ENCODE measurements at places on chromosomes 4 and X.

- DNase-seq, result no peak
These were observed 57.7 kb upstream of the PASD1 start for GRCh38 chrX:151505796-151506195.

GRCh38 chr4:153514688-153515426, 48.7 kb downstream of the TMEM131L start:
- no peak for DNase-seq

DNA sequence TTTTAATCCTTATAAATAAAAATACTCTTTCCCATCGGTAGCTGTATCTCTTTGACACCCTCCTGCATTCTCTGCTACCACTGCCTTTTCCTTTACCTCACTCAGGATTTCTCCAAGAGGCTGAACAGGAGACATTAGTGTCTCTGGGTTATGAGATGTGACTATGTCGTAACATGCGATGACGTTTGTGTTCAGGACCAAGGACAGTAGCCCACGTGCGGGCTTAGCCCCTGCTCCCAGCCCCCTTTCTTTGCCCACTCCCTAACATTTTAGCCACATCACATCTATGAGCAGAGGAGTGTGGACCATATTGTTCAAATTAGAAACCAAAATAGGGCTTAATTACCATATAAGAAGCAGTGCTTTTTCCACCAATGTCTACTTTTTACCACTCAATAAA, 369.3 kb downstream of the FBXW7 start:
- no peak for DNase-seq

- no peak for DNase-seq
These were observed 91.7 kb upstream of the RPA4 start for GRCh38 chrX:96792047-96792446.

DNA sequence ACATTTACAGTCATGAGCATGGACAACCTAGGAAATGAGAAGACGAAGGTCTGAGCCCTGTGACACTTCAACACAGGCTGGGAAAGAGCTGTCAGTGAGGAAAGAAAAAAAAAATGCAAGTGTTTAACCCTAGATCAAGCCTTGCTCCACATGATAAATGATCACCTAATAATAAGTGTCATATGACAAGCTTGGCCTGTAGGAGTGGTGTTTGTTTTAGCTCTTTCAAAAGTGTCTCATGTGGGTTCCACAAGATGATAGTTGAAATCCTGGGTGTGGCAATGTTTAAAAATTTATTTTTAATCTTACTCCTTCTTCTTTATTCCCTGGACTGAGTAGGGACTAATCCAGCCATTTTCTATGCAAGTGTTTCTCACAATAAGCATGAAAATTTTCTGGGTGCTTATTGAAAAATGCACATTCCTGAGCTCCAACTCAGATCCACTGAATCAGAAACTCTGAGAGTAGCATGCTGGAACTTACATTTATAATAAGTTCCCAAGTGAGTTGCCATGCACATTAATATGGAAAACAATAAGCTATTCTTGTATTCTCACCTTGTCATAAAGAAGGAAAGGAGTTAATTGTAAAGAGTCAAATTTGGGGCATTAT, 138.3 kb downstream of the AREG start:
- DNase-seq, result no peak

- no peak for DNase-seq
These were observed 57.5 kb upstream of the GC start for GRCh38 chr4:71841336-71841735.

DNA sequence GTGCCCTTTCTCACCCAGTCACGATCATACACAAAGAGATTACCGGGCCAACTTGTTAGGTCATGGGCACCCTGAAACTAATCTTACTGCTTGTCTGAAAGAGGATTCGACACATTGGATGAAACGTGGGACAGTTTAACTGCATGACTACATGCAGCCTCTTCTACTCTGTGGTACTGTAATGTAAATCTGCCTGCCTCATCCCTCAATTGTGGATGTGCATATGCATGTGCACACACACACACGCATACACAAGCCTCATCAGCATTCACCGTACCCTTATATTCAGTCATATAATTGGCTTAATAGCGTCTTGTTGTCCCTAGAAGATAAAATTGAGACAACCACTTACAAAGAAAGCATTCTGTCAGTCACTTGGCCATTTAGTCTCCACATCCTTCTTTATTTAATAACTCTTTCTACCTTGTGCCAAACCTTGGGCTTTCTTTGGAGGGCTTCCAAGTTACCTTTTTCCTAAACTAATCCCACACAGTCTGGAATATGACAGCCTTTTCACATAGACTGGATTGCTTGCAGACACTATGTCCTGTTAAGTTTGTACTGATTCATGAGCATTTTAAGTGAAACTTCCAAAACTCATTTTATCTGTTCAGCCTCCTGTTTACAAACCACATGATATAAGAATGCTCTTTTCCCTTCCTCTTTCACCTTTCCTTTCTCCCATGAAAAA, 132.9 kb downstream of the AFF2 start:
- no peak for DNase-seq

DNA sequence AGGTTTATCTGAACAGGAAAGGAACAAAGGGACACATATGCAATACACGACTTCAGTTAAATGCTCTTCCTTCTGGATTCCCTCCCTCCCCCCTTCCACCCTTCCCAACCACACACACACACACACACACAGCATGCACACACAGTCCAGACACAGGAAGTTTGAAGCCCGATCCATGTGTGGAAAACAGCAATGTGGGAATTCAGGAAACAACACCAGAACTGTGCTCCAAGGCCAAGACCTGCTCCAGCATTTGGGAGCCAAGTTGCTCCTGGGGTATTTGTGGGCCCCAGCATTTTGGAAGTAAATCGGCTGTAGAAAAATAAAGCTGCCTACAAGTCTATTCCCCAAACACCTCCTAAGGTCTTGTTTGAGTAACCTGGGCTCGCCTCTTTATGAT, 5.6 kb upstream of the AMOT start:
- no peak for DNase-seq

DNA sequence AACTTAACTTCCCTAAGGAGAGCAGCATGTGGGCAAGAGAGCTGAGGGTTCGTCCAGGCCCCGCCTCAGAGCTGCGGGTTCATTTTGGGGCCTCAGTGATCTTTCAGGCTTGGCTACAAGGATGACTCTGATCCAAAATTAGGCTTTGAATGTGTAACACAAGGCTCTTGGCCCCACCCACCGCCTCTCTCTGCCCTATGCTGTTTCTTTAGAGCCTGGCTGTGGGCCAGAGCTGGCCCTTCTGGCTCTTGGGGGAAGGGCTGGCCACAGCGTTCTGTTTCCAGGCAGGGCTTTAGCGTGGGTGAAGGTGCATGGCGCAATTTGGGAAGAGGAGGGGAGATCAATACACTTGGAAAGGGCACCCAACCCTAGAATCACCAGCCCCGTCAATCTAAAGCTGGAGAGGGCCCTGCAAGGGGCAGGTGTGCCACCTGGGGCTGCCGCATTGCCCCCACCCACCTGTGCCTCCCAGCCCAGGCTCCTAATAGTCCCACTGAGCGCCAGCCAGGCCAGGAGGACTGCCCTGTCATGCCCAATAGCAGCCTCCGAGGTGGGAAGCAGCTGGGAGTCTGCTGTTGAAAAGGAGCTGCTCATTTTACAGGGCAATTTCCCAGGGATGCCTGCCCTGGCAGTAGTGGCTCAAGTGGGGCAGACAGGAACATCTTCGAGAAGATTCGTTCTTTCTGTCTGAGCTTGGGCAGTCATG, 84.5 kb upstream of the MAML3 start:
- no peak for DNase-seq

- no peak for DNase-seq
These were observed 170.0 kb downstream of the MID1 start for GRCh38 chrX:10450229-10450958.

DNA sequence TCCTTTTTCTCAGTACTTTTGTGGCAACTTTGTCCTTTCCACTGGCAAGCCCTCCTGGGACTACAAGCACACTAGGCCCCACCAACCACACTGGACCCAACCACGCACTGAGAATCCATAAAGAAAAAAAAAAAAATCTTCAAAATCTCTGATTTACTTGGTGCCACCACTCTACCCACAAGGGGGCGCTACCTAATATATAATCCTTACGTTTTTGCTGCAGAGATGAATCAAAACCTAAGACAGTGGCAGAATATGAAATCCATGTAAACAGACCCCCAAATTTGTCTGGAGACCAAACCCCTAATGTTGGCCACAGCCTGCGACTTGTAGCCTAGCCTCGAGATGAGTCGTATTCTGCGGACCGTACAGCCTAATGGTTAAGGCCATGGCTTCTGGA, 63.5 kb upstream of the ARHGAP36 start:
- DNase-seq, result no peak

DNA sequence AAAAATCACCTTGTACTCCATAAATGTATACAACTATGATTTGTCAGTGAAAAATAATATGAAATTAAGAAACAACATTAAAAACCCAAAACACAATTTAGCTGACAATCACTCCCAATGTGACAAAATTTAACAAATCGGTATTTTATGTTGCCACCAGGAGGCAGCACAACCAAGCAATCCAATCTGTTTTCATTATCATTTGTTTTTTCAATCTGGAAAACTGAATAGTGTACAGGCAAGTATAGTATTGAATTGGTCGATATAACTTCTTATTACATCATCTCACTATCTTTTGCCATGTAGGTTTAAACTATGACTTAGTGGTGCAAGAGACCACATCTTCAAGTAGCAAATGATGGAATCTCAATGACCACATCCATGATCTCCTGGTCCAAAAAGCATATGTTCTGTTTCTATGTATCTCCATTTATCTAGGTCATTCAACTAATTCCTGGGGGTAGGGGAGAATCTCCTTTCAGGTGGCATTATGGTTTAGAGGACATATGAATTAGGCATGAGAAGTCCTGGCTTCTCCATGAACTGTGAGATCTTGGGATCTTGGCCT, 112.9 kb upstream of the AGA start:
- no peak for DNase-seq

DNA sequence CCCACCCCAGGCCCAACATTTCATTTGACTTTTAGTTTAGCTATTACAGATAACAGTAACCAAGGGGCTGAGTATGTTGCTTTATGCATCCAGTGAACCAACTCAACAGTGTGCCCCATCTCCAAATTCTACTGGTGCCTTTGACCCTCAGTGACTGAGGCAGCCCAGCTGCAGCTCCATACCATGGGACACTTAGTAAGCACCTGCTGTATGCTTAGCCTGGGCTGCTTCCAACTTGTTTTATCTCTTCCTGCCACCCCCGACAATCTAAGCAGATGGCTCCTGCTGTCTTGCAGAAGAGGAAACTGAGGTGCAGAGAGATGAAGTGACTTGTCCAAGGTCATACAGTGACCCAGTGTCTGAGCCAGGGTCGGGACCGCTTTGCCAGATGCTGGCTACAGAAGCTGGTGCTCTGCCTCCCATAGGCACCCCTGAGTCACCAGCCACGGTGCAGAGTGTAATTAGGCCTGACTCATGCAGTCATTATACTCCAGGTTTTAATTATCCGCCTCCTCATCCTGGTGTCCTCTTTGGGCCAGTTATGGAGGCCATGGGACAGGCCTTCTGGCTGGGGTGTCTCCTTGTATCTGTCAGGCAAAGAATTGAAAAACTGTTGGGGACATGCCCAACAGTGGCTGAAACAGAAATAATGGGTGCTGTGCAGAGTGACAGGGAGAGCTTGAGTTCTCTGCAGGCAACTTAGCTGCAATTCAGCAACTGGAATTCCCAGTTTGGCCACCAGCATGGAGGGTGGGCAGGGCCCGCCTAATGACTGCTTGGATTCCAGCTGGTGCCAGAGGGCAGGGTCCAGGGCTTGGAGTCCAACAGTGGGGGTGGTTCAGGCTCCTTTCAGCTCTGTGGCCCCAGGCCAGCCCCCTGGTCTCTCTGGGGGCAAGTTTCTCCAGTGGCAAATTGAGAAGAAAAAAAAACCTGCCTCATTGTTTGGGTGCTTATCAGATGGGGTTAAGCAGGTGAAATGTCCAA, 8.2 kb upstream of the GPR78 start:
- DNase-seq, result no peak

- DNase-seq, result no peak
These were observed 41.9 kb upstream of the MXD4 start for GRCh38 chr4:2303686-2304320.

GRCh38 chrX:43865791-43866190, 16.5 kb downstream of the MAOB start:
- DNase-seq, result no peak

DNA sequence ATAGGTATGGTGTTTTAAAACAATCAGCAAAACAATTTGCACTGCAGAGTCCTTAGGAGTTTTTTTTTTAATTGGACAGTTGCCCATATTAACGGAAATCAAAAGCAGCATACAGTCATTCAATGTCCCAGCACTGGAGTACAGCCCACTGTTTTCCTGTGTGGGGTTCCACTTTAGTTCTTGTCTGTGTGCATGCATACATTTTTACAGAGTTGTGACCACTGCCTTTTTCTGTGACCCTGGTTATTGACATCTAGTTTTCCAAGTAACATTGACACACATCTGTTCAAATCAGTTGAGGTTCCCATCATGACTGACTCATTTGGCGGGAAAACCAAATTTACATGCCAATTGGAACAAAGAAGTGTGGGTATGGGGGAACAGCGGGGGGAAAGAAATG, 83.3 kb downstream of the HPRT1 start:
- no peak for DNase-seq

DNA sequence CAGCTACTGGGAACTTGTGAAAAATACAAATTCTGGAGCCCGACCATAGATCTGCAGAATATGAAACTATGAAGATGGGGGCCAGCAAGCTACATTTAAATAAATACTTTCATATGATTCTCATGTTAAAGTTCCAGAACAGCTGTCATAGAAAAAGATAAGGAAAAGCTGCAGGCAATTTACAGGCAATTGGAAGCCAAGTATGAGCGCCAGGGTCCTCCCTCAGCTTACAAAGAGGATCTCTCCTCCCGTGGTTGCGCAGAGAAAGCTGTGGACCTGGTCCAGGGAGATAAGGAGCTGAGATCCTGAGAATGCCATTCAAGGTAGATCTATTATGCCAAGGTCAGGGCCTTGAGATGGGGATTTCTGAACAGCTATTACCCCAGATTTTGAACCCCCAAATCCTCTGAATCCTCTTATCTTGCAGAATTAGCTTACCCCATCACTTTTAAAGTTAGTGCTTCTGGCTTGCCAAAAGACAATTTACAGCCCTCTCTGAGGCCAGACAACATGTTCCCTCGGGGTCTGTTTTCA, 25.6 kb upstream of the FRAS1 start:
- DNase-seq, result no peak

GRCh38 chr4:80412322-80412721, 76.8 kb downstream of the CFAP299 start:
- DNase-seq, result no peak

- no peak for DNase-seq
These were observed 13.3 kb downstream of the TFE3 start for GRCh38 chrX:49029876-49030275.

- DNase-seq, result no peak
These were observed 43.5 kb downstream of the MND1 start for GRCh38 chr4:153387981-153388380.

DNA sequence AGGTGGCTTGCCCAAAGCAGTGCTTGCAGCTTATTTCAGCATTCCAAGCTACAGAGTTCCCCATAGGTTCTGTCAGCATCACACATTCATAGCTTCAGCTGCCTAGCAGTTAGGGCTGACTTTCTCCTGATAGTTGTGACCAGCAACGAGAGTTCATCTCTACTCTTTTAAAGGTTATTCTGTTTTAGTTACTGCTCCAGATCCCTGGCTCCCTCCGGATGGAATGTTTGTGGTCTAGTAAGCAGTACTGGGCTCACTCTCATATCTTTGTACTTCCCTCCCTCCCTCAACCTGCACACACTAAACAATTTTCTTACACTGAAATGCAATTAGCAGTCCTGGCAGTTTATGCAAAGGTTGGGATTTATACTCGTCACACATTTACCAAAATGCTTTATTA, 43.9 kb downstream of the PTTG2 start:
- DNase-seq, result no peak

- DNase-seq, result no peak
These were observed 121.2 kb upstream of the TET2 start for GRCh38 chr4:105025263-105026017.

GRCh38 chr4:128858879-128859671, 49.6 kb downstream of the JADE1 start:
- DNase-seq, result no peak
